ENCODE measurements at places on chromosomes 7 and 10. TPM values are rescaled to one million over a fixed set of nuclear protein-coding genes. Genes with fewer than 3 reads are reported as not detected.

The IFIT1B gene
- total RNA-seq, result not detected

The KIAA1549 gene
- 1.7 TPM for total RNA-seq

The MOGAT3 gene
- not detected for total RNA-seq

The TWIST1 gene
- total RNA-seq, result not detected

The DDX56 gene
- 69.1 TPM for total RNA-seq

The MGMT gene
- 26.2 TPM for total RNA-seq

The ACHE gene
- not detected for total RNA-seq

The GPR146 gene
- total RNA-seq, result 1.4 TPM

The PNLIPRP3 gene
- 0.77 TPM for total RNA-seq

The PIP gene
- total RNA-seq, result not detected

The ZNF248 gene
- total RNA-seq, result 4.3 TPM

The ASB10 gene
- not detected for total RNA-seq

The KLHL7 gene
- total RNA-seq, result 36.8 TPM

The CRYGN gene
- not detected for total RNA-seq

The ADRB1 gene
- total RNA-seq, result not detected

The SPDYE2 gene
- total RNA-seq, result not detected

The FAM13C gene
- 1.00 TPM for total RNA-seq

The PRF1 gene
- not detected for total RNA-seq

The RARRES2 gene
- total RNA-seq, result 2.2 TPM

The CACNB2 gene
- not detected for total RNA-seq

The GCK gene
- not detected for total RNA-seq

The SFTPA1 gene
- total RNA-seq, result not detected

The WNT16 gene
- total RNA-seq, result not detected

The CALCR gene
- total RNA-seq, result not detected

The FMC1 gene
- 15.7 TPM for total RNA-seq

The OR2A1 gene
- not detected for total RNA-seq

The NPY gene
- not detected for total RNA-seq

The CUBN gene
- total RNA-seq, result 5.8 TPM

The BTBD16 gene
- total RNA-seq, result not detected

The FAM25A gene
- total RNA-seq, result not detected

Measured in melanocyte of skin (primary cell).